ENCODE measurements at places on chromosomes 5 and 9.

DNA sequence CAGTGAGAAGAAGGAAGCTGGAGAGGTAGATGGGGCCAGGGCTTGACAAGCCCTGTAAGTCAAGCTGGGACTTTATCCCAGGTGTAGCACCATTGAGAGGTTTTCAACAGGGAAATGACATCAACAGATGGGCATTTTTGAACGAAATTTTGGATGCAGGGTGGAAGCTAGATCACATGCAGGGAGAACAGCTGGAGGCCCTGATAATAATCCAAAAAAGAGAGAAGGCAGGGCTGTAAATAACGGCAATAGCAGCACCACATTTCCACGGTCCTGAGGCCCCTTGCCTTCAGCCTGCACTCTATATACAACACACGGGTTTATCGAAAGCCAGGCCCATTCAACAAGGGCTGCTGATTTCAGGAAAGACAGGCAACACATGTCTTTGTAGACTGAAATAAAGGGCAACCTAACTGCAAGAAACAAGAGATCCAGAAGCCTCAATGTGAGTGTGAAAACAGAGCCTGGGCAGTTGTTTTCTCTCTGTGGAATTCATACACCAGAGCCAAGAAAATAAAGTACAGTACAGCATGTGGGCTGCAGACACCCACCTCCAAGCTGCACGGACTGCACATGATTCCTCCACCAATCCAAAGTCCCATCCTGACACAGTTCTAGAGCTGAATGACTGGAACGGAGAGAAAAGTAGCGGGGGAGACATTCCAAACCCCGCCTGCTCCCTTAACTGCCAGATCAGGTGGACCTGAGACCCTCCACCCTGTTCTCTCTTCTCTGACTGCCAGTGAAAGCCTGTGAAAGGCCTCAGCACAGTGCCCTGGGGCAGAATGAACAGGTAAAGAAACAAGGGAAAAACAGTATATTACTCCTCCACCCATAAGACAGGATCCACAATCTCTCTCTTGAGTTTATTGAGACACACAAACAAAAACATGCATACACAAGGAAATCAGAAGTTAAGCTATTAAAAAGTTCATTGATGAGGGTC, 36.3 kb downstream of the KLHL3 start:
- no peak for DNase-seq

GRCh38 chr9:95496687-95497086, 20.1 kb downstream of the PTCH1 start:
- DNase-seq = no peak

DNA sequence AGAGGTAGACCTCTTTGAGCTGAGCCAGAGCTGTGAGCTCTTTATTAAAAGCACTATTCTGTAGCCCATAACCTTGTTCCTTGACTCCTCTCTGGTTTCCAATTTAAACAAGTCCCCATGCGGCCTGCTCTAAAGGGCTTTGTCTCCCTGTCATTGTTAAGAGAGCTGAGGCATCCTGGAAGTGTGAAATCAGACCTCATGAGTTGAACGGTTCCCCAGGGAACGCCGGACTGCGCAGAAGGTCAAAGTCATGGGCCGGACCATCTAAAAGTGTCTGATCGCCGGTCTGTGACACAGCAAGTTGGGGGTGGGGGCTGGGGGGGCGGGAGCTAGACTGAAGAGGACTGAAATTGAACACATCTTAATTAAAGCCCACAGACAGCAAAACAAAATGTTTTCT, 265.8 kb downstream of the SLF1 start:
- no peak for DNase-seq

DNA sequence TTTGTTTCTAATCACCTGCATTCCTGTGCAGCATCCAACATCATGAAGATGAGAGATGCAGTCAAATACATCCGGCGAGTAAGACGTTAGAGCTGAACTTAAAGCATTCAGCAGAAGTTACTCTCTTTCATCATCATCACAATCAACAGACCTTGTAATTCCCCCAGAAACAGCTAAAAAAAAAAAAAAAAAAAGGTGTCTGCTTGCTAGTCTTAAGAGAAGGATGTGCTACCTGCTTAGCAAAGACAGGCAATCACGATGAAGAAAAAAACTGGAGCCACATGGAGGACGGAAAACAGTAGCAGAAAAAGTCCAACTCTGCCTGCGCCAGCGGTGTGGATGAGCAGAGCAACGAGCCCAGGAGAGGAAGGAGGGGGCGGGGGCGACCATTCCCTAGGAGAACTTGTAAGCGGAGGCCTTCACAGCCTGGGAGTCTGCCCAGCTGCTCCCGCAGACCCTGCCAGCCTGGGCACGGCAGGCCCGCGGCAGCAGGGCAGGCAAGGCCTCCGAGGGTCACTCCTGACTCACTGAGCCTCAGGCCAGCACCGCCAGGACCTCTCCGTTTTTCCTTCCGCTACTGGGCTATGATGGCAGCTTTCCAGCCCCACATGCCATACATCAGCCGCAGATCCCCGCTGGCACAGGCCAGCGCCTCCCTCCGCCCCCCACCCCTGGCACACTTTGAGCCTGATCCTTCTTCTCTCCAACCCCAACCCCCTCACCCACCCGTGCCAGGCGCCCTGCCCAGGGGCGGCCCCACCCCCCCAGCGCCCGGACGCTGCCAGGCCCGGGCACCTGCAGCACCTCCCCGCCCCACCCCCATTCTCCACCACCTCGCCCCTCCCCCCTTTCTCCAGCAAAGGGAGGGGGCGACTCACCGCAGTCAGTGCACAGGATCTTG, 1.4 kb downstream of the NRG2 start:
- DNase-seq = no peak

GRCh38 chr5:91219803-91220371, 163.2 kb downstream of the ARRDC3 start:
- peak; percentile 25 for DNase-seq

DNA sequence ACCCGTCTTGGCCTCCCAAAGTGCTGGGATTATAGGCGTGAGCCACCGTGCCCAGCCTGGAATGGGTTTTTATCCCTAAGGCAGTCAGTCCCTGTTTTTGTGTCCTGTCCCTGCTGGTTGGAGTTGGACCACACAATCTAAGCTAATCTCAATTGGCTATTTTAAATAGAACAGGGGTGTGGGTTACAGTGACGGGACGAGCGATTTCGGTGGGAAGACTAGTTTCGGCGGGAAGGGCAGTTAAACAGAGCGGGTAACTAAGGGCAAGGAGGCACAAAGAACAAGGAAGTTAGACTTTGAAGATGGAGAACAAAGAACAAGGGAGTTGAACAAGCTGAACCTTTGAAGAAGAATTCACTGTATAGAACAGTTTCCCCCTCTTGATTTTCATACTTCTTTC, 1.4 kb downstream of the GTF3C5 start:
- no peak for DNase-seq

Data from CD4-positive, alpha-beta T cell treated with Interleukin-4 for 1 hour (primary cell).